ENCODE measurements at places on chromosomes 6 and 20. TPM values are rescaled to one million over a fixed set of nuclear protein-coding genes. Genes with fewer than 3 reads are reported as not detected.

The POU5F1 gene
- total RNA-seq = 1.0 TPM

The C6orf163 gene
- 0.76 TPM for total RNA-seq

The KIF6 gene
- 0.40 TPM for total RNA-seq

The C20orf144 gene
- total RNA-seq = 0.38 TPM

The FAXC gene
- not detected for total RNA-seq

The NOX3 gene
- not detected for total RNA-seq

The FOXA2 gene
- not detected for total RNA-seq

The GNRH2 gene
- total RNA-seq = 0.90 TPM

The MUCL3 gene
- not detected for total RNA-seq

The SLC17A2 gene
- total RNA-seq = not detected

The RHAG gene
- total RNA-seq = not detected

The FAM217A gene
- not detected for total RNA-seq

The SH3BGRL2 gene
- 0.51 TPM for total RNA-seq

The CYP24A1 gene
- total RNA-seq = not detected

The SPATA25 gene
- 0.73 TPM for total RNA-seq

The FBXO5 gene
- total RNA-seq = 9.7 TPM

The NFATC2 gene
- total RNA-seq = 48.3 TPM

The CCR6 gene
- total RNA-seq = 8.8 TPM

The PROKR2 gene
- not detected for total RNA-seq

The ECT2L gene
- total RNA-seq = not detected

The RPP40 gene
- total RNA-seq = 27.2 TPM

The NNAT gene
- total RNA-seq = not detected

The CFB gene
- 0.42 TPM for total RNA-seq

The PBOV1 gene
- not detected for total RNA-seq

The SLC17A5 gene
- total RNA-seq = 3.1 TPM

The TFAP2D gene
- total RNA-seq = not detected

The MTFR2 gene
- 16.7 TPM for total RNA-seq

The PANK2 gene
- 37.3 TPM for total RNA-seq

The SMLR1 gene
- total RNA-seq = not detected

The TMX4 gene
- 19.8 TPM for total RNA-seq

The CCM2L gene
- total RNA-seq = not detected

The ATF6B gene
- 75.2 TPM for total RNA-seq

The EPB41L1 gene
- 0.33 TPM for total RNA-seq

The HLA-DOB gene
- 1.2 TPM for total RNA-seq

The PREP gene
- 48.9 TPM for total RNA-seq

The FAM8A1 gene
- total RNA-seq = 2.1 TPM

The LY6G6C gene
- not detected for total RNA-seq

The RIPOR2 gene
- 14.7 TPM for total RNA-seq

The RAD21L1 gene
- total RNA-seq = 0.71 TPM

The SLC35D3 gene
- not detected for total RNA-seq

The PNPLA1 gene
- not detected for total RNA-seq

The AGER gene
- total RNA-seq = 14.7 TPM

The SCRT2 gene
- not detected for total RNA-seq

The ACSS1 gene
- 8.0 TPM for total RNA-seq

The C2 gene
- 0.95 TPM for total RNA-seq

The CASS4 gene
- total RNA-seq = 1.9 TPM

The TMEM244 gene
- total RNA-seq = not detected

The OOEP gene
- not detected for total RNA-seq

The MATN4 gene
- not detected for total RNA-seq

The RBPJL gene
- not detected for total RNA-seq

The ABHD16B gene
- not detected for total RNA-seq

The VGLL2 gene
- total RNA-seq = not detected

The SLC4A11 gene
- total RNA-seq = 1.3 TPM

The HCRTR2 gene
- total RNA-seq = not detected

The ARMC2 gene
- total RNA-seq = 2.3 TPM

The GGTLC1 gene
- not detected for total RNA-seq
